ENCODE measurements at places on chromosomes 1 and 21.

DNA sequence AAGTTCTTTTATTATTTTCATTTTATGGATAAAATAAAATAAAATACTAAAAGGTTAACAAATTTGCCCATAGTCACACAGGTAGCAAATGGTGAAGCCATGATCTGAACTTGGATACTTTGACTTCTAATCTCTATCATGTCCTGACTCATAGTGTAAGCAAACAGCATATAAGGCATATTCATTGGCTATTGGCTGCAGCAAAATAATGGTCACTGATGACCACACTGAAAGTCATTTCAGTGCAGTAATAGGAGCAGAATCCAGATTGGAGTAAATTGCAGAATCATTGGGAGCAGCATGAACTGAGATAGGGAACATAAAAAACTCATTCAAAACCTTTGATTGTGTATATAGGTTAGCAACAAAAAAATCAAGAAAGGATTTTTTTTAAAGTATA is 262.9 kb downstream of the PLA2G4A start:
- DNase-seq = no peak

DNA sequence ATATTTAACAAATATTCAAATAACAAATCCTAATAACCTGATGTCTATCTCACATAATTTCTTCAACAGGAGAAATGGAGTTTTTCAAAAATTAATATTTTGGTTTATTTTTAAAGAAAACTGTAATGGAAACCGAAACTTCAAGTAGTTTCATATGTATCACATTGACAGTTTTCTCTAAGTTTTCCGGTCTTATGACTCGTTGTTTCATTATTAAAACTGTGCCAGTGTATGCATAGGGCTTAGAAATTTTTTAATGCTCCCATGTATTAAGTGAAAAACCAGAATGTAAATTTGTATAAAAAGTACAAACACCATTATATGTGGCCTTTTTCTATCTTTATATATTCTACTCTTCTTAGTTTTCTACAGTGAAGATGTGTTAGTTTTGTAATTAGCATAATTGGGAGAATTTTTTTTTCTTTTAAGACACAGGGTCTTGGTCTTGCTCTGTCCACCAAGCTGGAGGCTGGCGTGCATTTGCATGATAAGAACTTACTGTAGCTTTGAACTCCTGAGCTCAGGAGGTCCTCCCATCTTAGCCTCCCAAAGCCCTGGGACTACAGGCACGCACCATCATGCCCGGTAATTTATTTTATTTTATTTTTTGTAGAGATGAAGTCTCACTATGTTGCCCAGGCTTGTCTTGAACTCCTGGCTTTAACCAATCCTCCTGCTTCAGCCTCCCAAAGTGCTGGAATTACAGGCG is 43.9 kb upstream of the SAMSN1 start:
- no peak for DNase-seq

- no peak for DNase-seq
Observed at GRCh38 chr1:183090391-183091006, 67.3 kb downstream of the LAMC1 start.

- DNase-seq = no peak
Observed at GRCh38 chr1:86998280-86998679, 83.8 kb downstream of the HS2ST1 start.

GRCh38 chr1:16387201-16388188 is 20.5 kb downstream of the SZRD1 start:
- DNase-seq = no peak

- no peak for DNase-seq
Observed at GRCh38 chr21:38859852-38860251, 54.1 kb downstream of the ETS2 start.

GRCh38 chr1:166190400-166190799 is 23.6 kb upstream of the FAM78B start:
- no peak for DNase-seq

- no peak for DNase-seq
Observed at GRCh38 chr1:194807530-194808220, 1621.3 kb upstream of the B3GALT2 start.

- DNase-seq = no peak
Observed at GRCh38 chr1:48841966-48842365, 65.3 kb upstream of the BEND5 start.

DNA sequence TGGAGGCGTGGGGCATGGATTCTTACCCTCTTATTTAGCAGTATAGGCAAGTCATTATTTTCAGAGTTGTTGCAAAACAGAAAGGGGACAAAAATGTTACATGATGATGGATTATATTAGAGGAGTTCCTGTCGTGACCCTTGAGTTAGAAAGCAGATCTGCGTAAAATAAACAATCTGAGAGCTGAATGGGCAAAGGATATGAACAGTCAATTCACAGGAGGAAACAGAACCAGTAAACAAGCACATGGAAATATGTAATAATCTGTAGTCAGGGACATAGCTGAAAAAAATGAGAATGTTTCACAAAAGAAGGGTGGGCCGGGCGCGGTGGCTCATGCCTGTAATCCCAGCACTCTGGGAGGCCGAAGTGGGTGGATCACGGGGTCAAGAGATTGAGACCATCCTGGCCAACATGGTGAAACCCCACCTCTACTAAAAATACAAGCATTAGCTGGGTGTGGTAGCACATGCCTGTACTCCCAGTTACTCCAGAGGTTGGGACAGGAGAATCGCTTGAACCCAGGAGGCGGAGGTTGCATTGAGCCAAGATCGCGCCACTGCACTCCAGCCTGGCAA is 20.9 kb downstream of the RCAN1 start:
- no peak for DNase-seq

GRCh38 chr1:47761974-47762373 is 235.2 kb downstream of the TRABD2B start:
- no peak for DNase-seq

- no peak for DNase-seq
Observed at GRCh38 chr1:182569939-182570610, 19.0 kb downstream of the RNASEL start.

DNA sequence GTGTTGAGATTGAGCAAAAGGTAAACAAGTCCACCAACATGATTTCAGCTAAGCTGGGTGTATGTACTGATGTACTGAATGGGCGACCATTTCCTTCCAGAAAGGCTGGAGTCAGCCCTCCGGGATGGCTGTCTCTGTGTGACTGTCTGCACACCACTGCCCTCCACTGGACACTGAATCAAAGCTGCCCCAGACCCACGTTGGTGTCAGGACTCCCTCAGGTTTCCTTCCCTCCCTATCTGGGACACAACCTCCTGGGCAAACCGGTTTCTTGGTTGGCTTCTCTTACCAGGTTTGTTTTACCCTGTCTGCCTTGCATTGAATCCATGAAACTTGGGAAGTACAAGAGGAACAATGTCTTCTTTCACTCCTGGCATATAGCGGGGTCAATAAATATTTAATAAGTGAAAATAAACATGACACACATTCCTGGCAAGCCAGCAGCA is 5.3 kb upstream of the SRP9 start:
- peak; percentile 70 for DNase-seq

DNA sequence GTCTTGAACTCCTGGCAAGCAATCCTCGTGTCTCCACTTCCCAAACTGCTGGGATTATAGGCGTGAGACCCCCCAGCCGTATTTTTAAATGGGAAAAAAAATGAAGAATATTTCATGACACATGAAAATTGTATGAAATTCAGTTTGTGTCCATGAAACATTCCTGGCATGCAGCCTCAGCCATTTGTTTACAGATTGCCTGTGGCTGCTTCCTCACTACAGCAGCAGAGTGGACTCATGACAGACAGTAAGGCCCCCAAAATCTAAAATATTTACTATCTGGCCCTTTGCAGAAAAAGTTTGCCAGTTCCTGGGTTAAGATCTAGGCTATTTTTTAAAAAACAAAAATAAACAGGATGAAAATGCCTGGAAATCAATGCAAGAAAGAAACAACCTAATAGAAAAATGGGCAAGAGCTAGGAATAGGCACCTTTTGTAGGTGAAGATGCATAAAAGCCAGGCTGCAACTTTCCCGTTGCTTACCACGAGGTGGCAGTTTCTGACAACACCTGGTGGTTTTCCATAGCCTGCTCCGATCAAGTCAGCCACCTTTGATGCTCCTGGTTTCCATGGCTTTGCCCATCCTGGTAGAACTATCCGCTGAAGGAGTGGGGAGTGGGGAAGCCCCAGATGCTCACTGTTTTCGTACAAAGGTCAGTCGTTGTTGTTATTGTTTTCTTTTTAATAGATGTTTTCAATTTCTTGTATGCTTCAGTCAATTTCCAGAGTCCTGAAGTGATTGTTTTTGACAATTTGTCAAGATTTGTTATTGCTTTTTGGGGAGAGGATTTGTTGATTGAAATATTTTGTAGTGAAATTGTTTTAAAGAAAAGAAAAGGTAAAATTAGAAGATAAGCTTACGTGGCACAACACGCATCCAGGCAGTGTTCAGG is 24.3 kb downstream of the UBE2Q1 start:
- no peak for DNase-seq
